Skeletal muscle cell (primary cell): ENCODE measurements at places on chromosomes 6 and 20.

DNA sequence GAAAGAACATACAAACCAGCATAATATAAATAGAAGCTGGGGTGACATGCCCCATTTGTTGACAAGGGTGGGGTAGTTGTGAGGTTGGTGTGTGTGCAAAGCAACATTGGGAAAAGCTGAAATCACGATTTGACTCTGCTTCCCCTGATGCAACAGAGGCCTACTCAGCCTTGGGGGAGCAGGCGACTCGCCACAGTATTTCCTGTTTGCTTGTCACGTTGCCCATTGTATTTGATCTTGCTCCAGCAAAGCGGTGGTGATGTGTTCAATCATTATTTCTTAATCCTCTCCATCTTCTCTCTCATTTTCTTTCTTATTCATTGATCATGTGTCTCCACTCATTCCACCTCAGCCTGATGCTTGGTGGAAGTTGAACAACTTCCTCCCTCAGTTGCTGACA lies 165.8 kb upstream of the CITED2 start:
- DNase-seq: peak; percentile 72

GRCh38 chr6:157693867-157694266 lies 129.2 kb upstream of the SNX9 start:
- no peak for DNase-seq

- no peak for DNase-seq
Observed at GRCh38 chr20:48308232-48308781, 519.5 kb downstream of the PREX1 start.

- no peak for DNase-seq
Observed at GRCh38 chr6:160174681-160175080, 53.1 kb downstream of the SLC22A1 start.

DNA sequence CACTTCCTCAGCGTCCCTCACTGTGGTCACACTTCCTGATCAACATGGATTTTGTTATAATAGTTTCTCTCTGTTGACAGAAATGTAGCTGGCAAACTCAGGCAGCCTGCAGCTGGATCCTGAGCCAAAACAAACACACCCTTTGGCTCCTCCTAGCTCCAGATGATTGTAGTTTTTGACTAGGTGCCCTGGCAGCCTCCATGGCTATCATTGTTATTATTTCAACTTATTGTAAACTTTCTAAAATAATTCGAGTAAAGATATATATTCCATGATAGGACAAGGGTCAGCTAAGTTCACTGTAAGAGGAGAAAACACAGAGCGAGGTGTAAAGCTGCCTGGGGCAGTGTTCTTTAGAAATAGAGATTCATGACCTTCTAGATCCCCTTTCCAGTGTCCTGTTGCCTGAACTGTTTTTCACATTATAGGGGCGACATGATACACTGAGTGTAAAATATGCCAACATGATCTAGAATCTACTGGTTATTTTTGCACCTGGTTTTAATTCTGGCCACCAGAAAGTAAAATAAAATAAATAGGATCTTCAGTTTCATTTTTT lies 98.2 kb upstream of the HDGFL1 start:
- peak; percentile 34 for DNase-seq

GRCh38 chr6:167845856-167846255 lies 19.1 kb downstream of the AFDN start:
- no peak for DNase-seq

GRCh38 chr6:75379536-75379935 lies 94.9 kb upstream of the TMEM30A start:
- DNase-seq: no peak

DNA sequence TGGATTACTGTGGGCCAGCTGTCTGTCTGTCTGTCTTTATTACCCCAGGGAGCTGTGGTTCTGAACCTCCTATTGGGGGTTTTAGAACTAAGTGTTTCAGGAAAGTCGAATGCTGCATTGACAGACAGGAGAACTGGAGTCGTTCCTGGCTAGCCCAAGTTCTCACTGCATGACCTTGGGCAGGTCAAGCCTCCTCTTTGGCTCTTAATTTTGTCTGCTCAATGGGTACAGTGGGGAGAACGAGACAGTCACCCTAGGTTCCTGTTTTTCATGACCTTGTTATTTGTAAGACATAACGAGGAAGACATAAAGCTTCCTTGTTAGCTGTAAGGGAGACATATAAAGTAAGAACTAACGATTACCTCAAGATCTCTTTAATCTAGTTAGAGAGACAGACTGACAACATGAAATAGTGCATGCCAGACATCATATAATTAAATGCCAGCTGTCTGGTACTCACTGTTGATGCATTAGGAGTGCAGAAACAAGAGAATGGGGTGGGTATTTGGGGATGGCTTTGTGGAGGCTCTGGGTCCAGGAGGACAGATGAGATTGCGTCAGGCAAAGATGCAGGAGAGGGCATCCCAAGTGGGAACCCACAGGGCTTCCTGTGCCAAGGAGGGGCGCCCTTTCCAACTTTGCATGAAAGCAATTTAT lies 3.7 kb upstream of the CCDC167 start:
- no peak for DNase-seq

GRCh38 chr20:63382551-63383300 lies 21.6 kb upstream of the CHRNA4 start:
- DNase-seq: no peak
